ENCODE measurements at places on chromosomes 7 and 10.

DNA sequence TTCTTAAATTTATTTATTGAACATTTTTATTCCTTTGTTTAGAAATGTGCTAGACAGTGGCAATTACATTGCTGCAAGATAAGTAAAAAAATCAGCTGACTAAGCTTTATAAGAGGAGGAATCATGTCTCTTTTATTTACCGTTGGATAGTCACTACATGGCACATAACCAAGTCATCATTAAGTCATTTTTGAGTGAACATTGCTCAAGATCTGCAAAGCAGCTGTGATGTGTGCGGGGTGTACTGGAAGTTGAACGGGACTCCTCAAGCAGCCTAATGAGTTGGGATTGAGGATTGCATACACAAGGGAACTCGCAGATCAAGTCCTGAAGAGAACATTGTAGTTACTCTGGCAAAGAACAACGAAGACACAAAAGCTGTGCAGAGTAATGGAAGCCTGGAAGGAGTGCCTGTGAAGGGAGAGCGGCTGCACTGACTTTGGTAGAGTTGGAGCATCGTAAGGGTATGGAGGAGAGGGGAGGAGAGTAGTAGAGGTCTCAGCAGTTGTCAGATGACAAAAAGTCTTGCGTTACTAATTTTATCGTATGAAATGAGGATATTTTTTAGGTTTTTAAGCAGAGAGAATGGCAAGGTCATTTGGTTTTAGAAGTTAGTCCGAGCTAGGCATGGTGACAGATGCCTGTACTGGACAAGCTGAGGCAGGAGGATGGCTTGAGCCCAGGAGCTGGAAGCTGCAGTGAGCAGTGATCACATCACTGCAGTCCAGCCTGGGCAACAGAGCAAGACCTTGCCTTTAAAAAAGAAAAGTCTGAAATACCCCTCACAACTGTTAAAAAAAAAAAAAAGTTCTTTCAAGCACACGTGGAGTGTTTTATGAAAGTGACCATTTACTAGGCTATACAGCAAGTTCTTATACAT is 95.1 kb downstream of the BMPR1A start:
- peak; percentile 74 for DNase-seq

DNA sequence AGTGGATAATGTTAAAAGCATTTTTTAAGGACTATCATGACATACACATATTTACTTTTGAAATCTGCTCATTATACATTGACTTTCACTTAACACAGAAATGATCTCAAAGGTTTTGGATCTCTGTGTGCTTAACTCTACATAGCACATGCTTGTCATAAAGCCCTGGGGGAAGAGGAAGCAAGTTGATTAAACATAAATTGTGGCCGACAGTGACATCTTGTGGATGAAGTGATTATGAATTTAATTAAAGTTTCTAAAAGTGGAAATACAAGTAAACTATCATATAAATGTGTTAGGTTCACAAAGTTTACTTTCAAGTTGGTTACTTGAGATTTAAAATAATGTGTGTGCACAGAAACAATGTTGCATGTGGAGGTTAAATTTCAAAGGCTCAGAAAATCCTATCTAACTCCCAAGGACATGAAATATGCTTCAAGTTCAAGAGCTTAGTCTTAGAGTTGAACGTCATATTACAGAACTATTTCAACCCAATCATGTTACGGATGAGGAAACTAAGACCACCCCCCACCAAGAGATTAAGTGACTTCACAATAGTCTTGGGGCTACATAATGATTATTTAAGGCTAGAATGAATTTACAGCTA is 1247.8 kb downstream of the GATA3 start:
- peak; percentile 21 for DNase-seq

DNA sequence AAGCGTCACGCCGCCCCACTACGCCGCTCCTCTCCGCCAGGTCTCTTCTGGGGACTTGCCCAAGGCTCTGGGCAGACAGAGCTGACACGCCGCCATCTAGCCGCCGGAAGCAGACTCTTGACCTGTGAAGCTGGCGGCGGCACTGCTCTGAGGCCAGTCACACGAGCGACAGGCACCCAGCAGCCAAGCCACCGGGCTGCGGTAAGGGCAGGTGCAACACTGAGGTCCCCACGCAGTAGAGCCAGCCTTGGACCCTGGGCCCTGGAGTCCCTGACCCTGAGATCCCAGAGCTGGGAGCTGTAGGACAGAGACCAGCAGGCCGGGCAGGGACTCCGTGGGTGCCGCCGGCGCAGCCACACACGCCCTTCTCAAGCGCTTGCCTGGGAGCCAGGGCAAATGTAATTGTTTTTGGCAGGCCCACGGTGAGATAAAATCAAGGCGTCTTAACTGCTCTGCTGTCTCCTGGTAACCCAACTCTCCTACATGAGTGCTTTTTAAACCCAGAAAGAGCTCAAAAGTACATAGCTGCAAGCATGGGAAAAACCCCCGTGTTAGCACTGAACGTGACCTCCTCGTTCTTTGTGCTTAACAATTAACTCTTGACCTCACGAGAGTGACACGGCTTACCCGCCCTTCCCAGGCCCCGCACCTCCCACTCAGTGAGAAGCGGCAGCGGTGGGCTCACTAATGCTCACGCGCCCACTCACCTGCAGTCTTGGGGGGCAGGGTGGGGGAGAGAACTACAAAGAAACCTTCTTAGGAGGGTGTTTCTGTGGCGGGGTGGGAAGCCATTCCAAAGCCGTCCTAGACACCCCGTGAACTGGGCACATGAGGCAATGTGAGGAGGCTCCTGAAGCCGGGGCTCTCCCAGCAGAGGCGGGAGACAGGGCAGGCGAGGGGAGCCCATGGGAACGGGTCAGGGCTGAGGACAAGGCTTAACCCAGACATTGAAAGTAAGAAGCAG is 8.5 kb downstream of the GPER1 start:
- no peak for DNase-seq

- no peak for DNase-seq
Measured at GRCh38 chr10:95573964-95574604, 12.9 kb upstream of the SORBS1 start.

DNA sequence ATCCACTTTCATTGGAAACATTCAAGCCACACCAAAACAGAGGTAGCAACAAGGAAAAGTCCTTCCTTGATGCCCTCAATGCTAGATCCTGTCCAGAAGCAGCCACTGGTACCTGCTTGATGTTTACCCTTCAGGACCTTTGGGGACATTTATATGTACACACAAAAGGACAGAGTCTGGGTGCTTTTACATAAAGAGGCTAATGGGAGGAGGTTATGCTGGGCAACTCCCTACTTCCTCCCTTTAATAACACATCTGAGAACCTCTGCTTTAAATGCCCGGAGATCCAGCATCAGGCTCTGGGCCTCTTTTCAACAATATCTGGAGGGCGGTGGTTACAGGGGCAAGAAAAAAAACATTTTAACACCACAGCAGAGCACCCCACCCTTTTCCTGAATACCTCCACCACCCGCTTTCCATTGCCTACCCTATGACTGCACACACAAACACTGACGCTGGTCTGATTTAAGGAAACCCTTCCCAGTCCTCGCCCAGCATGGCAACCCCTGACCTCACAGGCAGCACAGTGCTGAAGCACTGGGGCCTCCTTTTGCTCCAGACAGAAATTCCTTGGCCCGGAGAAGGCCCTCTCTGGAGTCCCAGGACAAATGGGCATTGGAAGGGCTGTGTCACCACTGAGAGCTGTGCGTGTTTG is 39.3 kb upstream of the DUSP5 start:
- no peak for DNase-seq
